Activated CD4-positive, alpha-beta T cell treated with anti-CD3 and anti-CD28 coated beads, Interleukin-2, amount 50 U/mL, for 1 hour (primary cell): ENCODE measurements at places on chromosomes 7 and 10.

DNA sequence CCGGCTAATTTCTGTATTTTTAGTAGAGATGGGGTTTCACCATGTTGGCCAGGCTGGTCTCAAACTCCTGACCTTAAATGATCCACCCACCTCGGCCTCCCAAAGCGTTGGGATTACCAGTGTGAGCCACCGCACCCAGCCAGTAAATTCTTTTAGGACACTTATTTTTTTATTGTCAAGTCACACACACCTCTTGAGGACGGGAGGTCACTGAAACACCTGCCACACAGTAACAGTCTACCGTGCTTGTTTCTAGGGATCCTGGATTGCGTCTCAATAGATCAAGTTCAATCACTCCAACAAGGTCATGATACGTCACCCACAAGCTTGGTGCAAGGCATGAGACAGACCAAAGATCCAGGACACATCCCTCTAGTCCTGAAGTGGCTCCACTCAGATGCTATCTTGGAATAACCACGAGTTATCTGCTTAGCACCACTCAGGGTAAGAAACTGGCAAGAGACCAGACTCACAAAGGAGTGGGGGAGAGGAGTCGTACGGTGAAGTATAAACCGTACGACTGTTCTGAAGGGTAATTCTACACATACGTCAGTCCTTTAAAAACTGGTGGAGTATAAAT lies 58.9 kb upstream of the NCAPG2 start:
- DNase-seq: no peak

GRCh38 chr10:52145636-52146035 lies 168.4 kb upstream of the DKK1 start:
- DNase-seq: no peak

DNA sequence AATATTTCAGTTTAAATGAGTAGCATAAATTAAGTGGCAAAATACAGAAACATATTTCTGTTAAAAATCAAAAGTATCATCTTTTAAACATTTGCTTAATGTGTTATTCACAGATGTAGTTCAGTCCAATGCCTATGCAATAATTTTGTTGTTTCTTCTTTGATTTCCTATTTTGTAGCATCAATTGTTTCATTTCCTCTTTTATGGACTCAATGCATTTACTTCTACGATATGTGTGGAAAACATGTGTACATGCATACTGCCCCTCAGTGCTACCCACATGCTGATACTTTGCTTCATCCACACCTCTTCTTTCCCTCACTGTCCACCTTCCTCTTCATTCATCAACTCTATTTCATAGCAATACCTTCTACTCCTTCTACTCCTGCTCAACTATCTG lies 108.1 kb downstream of the PTN start:
- no peak for DNase-seq

- DNase-seq: no peak
Measured at GRCh38 chr10:75071756-75072155, 39.7 kb upstream of the SAMD8 start.

- DNase-seq: no peak
Measured at GRCh38 chr7:113768387-113768786, 150.4 kb downstream of the PPP1R3A start.

DNA sequence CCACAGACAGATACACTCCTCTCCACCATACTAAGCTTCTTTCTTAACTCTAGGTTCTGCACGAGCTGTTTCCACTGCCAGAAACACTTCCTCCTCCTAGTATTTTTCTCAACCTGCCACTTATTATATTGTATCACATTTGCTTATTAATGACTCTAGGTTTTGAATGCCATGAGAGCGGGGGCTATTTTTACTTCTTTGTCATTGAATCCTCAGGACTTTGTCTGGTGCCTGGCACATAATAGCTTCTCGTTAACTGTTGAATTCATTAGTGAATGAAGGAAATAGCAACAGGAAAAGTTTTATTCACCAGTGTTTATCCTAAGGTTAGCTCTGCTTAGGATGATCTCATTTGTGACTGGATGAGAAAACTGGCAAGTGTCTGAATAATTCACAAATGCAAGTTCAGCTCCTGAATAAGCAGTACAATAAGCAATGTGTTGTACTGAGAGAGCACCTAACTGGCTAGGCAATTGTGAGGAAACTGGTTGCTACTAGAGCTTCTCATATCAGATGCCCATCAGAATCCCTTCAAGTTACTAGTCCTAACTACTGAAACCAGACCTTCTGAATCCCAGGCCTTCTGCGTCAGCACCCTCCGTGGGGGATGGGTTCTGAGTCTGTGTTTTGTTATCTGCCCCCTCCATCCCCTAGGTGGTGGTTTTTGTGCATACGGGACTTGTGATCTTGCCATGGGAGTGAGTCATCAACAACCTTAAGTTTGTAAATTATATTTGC lies 92.7 kb downstream of the LSMEM1 start:
- DNase-seq: no peak

DNA sequence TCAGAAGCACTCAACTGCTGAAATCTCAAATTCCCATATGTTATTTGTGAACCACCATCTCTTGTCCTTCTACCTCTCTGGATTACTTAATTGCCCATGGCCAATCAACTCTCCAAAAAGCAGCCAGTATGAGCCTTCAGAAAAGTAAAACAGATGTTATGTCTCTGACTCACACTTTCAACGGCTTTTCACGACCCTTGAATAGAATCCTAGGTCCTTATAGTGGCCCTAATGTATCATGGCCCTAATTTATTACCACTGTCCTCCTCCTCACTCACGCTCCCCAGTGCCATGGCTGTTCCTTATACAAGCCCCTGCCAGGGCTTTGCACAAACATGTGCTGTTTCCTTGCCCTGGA lies 20.0 kb downstream of the ZNF438 start:
- no peak for DNase-seq

DNA sequence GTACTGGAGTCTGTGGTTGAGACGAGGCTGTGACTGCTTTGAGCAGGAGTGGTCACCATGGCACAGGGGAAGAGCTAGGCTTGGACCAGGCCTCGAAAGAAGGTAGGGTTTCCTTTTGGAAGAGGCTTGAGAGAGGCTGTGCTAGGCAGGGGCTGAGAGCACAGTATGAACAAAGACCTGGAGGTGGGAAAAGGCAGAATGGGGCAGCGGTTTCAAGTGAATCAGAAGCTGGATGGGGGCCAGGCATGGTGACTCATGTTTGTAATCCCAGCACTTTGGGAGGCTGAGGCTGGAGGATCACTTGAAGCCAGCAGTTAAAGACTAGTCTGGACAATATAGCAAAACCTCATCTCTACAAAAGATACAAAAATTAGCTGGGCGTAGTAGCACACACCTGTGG lies 65.9 kb downstream of the CLIP2 start:
- no peak for DNase-seq

DNA sequence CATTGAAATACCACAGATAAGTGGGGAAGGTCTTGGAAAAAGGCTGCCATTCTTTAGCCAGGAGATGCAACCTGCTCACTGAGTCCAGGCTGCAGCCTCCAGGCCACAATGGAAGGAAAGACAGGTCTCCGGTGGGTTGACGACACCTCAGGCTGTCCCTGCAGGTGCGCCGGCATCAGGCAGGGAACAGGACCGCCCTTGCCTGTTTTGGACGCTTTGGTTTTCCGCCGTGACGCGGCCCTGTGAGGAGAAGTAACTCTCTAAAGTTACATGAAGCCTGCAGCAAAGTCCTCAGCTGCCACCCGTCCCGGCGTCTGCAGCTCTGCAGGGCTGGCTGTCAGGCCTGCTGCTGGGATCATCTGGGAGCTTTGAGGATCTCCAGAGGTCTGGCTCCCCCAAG lies 147.0 kb downstream of the WDR37 start:
- DNase-seq: no peak

GRCh38 chr10:109945473-109946177 lies 22.3 kb upstream of the XPNPEP1 start:
- no peak for DNase-seq

DNA sequence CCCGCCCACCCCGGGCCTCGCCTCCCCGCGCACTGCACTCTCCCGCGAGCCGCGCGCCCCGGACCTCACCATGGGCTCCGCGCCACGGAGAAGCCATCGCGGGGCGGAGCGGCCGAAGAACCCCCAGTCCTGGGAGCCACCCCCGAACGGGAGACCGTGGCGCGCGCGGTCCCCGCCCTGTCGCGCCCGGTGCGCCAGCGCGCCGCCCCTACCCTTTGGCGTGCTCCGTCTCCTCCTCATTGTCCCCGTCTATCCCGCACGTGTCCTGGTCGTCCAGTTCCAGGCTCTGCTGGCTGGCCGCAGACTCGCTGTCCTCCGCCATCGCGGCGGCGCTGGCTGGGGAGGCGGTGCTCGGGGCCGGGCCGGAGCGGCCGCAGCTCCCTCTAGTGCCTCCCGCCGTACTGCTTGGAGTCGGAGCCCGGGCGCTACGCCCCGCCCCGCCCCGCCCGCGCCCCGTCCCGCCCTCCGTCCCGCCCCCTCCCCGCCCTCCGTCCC lies at the start of gene NMT2:
Gene NMT2, minus strand, starts transcription at position 403 of the 495 bp plus-strand sequence. Its CDS starts 81 bp downstream, at position 322.
- DNase-seq: no peak
